Fibroblast of skin of right biceps (primary cell): ENCODE measurements at places on chromosomes 12 and 14.

DNA sequence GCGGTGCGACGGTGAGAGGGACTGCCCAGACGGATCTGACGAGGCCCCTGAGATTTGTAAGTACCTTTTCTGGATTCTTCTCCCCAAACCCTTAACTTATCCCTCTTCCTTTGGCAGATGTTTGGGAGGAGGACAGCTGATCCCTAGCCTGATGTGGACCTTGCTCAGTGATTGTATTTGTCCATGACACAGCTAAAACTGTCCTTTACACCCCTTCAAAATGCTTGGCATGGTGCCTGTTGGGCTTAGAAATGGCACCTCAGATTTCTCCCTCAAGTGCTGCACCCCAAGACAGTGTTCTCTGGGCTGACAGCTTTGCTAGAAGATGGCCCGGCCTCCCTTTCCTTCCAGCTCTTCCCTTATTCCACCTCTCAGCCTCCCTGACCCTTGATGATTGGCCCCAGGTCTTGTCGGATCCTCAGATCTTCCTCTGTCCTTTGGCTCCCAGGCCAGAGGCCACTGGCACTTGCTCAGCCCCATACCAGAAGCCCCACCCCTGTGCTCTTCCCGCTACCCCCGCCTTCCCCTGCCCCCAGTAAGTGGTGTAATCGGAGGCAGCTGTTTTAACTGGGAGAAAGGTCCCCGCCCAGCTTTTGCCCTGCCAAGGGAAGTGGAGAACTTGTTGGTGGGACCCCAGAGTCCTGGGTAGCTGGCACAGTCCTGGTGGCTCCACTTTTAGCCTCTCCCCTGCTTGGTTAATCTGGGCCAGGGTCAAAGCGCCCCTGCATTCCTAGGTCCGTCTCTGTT, 8.7 kb downstream of the LRP1-AS start:
- no peak for DNase-seq

DNA sequence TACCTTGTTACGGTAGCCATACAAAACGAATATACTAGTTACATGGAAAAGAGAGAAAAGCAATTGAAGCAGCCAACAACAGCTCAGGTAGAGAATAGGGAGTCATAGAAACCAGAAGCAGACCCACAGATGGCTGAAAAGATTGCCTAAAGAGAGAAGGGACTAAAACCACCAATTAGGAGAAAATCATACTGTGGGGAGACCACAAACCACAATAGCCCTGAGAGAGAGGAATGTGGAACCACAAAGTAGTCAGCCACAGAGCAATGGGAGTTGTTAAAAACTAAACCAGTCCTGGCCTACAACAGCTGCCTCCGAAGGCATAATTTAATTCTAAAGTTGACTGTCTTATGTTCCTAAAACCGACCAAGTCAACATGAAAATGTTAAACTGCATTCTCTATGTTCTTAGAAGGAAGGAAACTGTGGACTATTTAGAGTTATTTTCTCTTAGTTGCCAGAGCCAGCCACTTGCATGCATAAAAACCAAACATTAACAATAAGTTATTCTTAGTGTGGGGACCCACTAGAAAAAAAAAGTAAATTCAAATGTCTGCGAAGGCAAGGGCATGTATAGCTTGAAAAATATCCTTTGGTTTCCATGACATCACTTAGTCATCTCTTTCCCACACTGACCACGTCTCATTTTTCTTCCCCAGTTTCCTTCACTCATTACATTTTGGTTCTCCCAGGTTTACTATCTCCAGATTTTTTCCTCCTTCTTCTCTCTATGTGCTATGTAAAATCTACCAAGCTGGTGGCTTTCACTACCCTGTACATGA, 398.1 kb downstream of the NOVA1 start:
- peak; percentile 89 for DNase-seq

GRCh38 chr12:68883151-68883550, 49.8 kb downstream of the CPM start:
- no peak for DNase-seq

GRCh38 chr14:85528897-85529631, 880 bp upstream of the FLRT2 start:
- DNase-seq = peak; percentile 88

GRCh38 chr14:103562429-103563225, at the start of the genes BAG5 and COA8:
Gene BAG5 (minus strand): TSS chr14:103562657. CDS start chr14:103561164, 1,493 bp downstream.
Gene COA8 (plus strand): TSS chr14:103562960. CDS start chr14:103563002, 42 bp downstream.
- peak; percentile 85 for DNase-seq

DNA sequence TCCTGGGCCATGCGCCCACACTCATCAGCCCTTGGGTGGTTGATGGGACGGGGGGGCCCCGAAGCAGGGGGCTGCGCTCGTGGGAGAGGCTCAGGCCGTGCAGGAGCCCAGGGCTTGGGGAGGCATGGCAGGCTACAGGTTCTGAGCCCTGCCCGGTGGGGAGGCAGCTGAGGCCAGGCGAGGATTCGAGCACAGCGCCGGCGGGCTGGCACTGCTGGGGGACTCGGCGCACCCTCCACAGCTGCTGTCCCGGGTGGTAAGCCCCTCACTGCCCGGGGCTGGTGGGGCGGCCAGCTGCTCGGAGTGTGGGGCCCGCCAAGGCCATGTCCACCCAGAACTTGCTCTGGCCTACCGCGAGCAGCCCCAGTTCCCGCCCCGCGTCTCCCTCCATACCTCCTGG, 295.8 kb upstream of the SEL1L start:
- DNase-seq = no peak

- no peak for DNase-seq
These were observed 179.4 kb upstream of the PRMT8 start for GRCh38 chr12:3311491-3312103.

- peak; percentile 78 for DNase-seq
These were observed 81.8 kb downstream of the SLC38A1 start for GRCh38 chr12:46187023-46187422.

DNA sequence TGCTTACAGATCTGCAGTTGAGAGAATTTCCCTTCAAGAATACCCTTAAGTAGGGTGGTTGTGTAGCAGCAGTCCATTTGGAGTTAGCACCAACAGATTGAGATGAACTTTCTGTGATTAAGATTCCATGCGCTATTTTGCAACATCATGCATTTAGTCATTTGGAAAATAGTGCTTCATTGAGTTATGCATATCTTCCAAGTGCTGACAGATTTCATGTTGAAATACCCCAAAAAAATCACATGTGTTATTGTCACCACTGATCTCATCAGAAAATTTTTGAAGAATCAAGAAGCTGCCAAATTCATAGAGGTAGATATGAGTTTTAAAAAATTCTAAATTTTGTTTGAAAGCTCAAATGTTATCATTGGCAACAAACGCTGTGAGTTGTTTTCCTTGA, 35.5 kb upstream of the OSBPL8 start:
- DNase-seq = peak; percentile 49

GRCh38 chr12:70830221-70831061, 90.1 kb downstream of the PTPRR start:
- DNase-seq = no peak

DNA sequence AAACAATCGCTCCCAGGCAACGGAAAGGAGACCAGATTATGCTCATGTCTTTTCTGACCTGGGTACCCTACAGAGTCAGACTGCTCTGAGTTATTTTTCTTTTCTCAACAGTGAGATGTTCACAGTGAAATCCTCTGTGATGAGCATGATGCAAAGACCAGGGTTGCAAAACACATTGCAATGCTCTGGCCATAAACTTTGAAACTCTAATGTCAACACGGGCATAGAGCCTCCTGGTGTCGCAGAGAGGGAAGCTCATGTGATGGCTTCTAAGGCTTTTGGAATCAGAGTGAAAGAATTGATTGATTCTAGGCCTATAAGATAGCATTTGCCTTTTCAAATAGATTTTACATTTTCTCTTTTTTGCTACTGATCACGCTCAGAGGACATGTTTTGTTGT, 193.4 kb downstream of the RASSF9 start:
- peak; percentile 63 for DNase-seq

DNA sequence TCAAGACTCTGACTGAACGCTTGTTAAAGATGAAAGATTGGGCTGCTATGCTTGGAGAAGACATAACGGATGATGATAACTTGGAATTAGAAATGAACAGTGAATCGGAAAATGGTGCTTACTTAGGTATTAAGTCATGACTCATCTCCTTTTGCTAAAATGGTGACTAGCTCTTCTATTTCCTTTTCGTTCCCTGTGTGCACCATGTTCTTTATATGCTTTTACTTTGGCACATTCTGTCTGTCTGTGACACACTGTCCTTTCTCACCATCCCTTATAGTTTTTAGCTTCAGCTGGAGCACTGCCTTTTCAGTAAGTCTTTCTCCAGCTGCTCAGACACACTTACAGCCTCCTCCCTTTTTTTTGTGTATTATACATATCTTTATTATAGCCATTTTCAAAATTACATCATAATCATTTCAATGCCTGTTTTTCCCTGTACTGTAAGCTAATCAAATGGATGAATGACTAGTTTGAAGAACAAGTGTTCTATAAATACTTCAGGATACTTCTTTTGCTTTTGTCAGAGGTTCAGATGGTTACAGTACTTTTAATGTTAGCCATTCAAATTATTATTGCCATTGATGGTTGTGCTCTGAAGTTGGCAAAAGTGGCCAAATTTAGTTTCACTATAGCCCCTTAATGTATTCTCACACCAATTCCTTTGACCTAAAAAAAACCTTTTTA, 68.6 kb downstream of the MIA2 start:
- peak; percentile 1 for DNase-seq

DNA sequence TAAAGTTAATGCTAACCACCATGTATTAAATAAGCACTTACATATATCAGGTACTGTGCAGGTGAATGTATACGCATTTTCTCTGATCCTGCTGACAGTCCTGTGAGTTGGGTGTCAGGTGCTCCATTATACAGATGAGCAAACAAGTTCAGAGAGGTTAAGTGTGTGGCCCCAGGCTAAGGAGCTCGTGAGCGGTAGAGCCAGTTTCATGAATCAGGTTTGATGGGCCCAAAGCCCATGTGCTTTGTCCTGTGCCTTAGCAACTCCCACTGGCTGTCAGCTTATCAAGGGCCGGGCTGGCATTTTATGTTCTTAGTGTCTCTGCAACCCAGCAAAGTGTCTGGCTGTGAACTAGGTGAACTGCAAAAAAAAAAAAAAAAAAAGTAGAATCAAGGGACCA, 701.2 kb upstream of the TBX3 start:
- no peak for DNase-seq

DNA sequence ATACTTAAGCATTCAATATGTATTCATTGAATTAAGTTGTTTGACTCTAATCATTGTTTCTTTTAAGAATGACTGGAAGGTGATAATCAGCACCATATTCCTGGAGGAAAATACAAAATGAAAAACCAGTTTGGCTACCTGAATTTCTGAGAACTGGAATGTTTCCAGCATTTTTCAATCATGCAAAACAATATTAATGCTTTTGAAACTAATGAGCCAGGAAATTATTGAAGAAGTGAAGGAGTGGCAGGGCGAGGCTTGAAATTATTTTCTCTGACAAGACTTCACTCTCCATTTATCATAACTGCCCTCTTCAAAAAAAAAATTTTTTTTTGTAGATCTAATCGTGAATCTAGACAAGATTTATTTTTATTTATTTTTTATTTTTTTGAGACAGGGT, 19.0 kb downstream of the TMEM19 start:
- DNase-seq = no peak

- peak; percentile 65 for DNase-seq
These were observed 87.2 kb upstream of the FGD4 start for GRCh38 chr12:32312049-32312670.

GRCh38 chr12:117073611-117074010, 25.6 kb downstream of the TESC start:
- no peak for DNase-seq

DNA sequence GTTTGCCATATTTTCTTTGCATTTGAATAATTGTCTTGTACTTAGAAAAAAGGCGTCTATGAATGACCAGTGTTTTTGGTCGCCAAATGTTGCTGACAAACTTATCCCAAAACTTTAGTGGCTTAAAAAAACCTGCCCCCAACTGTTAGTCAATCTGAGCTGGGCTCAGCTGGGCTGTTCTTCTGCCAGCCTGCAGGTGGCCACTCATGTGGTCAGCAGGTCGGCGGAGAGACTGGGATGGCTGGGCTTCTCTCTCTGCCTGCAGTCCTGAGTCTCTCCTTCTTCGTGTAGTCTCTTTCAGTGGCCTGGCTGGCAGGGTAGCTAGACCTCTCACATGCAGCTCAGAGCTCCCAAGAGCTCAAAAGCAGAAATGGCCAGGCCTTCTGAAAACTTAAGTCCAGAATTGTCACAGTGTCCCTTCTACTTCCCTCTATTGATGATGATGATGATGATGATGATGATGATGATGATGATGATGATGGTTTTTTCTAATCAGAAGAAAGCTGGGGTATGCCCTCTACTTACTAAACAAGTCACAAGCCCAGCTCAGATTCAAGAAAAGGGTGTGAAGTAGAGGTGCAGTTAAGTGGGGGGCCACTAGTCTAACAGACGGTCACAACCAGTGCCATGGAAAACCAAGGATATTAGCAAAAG, 87.9 kb downstream of the PTPN11 start:
- no peak for DNase-seq

DNA sequence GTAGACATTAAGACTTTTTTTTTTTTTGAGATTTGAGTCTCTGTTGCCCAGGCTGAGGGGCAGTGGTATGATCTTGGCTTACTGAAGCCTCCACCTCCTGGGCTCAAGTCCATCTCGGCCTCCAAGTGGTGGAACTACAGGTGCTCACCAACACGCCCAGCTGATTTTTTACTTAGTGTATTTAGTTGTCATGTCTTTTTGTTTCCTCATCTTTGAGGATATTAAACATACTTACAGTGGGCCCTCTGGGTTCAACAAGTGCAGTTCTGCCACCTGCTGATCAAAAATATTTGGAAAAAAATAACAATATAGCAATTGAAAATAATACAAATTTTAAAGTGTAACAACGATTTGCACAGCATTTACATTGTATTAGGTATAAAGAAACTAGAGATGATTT, 4.4 kb upstream of the B4GALNT1 start:
- DNase-seq = no peak

DNA sequence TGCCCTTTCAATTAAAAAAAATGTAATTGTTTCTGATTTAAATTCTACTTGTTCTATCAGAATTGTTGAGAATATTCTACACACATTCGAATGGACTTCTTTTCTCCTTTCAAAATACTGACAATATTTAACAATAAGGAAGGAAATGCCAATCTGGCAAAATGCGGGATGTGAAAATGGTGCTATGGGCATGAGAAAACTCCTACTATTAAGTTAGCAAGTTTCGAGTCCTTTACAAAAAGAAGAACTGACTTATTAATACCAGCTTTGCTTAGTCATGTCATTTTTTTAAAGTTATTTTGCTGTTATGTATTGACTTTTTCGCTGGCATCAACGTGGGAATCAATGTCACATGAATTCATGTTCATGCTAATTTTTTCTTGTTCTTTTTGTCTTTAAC, 31.7 kb upstream of the ARL1 start:
- no peak for DNase-seq

- DNase-seq = peak; percentile 36
These were observed 91.2 kb downstream of the CEP128 start for GRCh38 chr14:80850197-80850814.

- peak; percentile 57 for DNase-seq
These were observed 44.0 kb downstream of the ARMH4 start for GRCh38 chr14:58107947-58108552.

- DNase-seq = no peak
These were observed 2.4 kb downstream of the KRT76 start for GRCh38 chr12:52774629-52775250.

GRCh38 chr14:29355331-29355730, 572.3 kb downstream of the PRKD1 start:
- no peak for DNase-seq
